ENCODE measurements at places on chromosomes 12 and 14. TPM values are rescaled to one million over a fixed set of nuclear protein-coding genes. Genes with fewer than 3 reads are reported as not detected.

DNA sequence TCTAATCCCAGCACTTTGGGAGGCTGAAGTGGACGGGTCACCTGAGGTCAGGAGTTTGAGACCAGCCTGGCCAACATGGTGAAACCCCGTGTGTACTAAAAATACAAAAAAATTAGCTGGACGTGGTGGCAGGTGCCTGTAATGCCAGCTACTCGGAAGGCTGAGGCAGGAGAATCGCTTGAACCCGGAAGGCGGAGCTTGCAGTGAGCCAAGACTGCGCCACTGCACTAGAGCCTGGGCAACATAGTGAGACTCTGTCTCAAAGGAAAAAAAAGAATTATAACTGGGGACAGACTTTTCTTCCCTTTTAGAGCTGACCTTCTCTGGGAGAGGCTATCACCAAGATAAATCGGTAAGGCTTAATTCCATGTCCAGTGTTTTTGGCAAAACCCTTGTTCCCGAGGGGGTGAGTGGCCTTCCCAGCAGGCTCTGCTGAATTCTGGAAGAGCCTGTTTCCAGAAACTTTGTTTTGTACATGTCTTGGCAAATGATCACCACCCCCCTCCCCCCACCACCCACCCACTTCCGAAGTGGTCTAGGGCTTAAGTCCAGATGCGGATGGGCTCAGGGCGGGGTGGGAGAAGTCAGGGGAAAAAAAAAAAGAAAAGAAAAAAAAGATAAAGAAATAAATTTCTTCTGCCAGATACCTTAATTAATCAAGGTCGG lies 32.3 kb upstream of the DEGS2 start:
- DNase-seq: peak; percentile 46
- H3K4me3 ChIP-seq: peak overlapping the region; percentile 38
- peak overlapping the region; percentile 95 for H3K27ac ChIP-seq

Gene MTERF2
- total RNA-seq: 32.5 TPM

- no peaks in the 10 kb centered on the region for H3K27me3 ChIP-seq
Observed at GRCh38 chr12:109580684-109581333, 7.2 kb downstream of the MVK start.

Gene CCDC196
- not detected for total RNA-seq

GRCh38 chr12:94638521-94638920 lies 11.8 kb downstream of the TMCC3 start:
- no peak overlapping the region for H3K27ac ChIP-seq
- H3K27me3 ChIP-seq: no peaks in the 10 kb centered on the region
- H3K4me3 ChIP-seq: no peak overlapping the region
- no peak for DNase-seq
- no peaks in the 10 kb centered on the region for H3K4me1 ChIP-seq
- no peaks in the 10 kb centered on the region for H3K36me3 ChIP-seq

Gene STYK1
- 9.8 TPM for total RNA-seq

Gene TMEM119
- total RNA-seq: not detected

GRCh38 chr12:100170313-100170858 lies 27.7 kb upstream of the BLTP3B start:
- H3K27me3 ChIP-seq: no peaks in the 10 kb centered on the region
- H3K36me3 ChIP-seq: peaks cover 7% of the 10 kb centered on the region
- no peak overlapping the region for H3K4me3 ChIP-seq

- peak overlapping the region; percentile 88 for H3K27ac ChIP-seq
- no peaks in the 10 kb centered on the region for H3K27me3 ChIP-seq
- H3K4me3 ChIP-seq: peak overlapping the region; percentile 66
- H3K4me1 ChIP-seq: peaks cover 8% of the 10 kb centered on the region
Observed at GRCh38 chr14:20332431-20332787, 670 bp downstream of the CCNB1IP1 start.

Gene GPRC5A
- 7.0 TPM for total RNA-seq

DNA sequence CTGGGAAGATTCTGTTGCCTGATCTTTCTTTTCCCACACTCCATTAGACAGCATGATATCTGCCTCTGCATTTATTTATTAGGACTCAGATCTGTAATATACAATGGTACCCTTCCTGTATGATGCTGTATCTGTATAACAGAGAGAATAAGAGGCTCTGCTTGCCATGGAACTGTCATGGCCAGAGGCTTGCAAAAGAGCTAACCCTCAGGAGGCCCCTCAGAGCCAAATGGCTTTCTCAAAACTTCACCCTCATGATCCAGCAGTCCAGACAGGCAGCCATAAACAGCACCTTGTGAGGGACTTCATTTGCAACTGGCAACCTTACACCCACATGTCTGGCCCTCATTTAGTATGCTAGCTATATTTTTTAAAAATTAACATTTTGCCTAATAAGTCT lies 57.6 kb downstream of the TMEM30B start:
- no peak overlapping the region for H3K4me3 ChIP-seq
- peaks cover 7% of the 10 kb centered on the region for H3K4me1 ChIP-seq
- no peak for DNase-seq
- H3K36me3 ChIP-seq: no peaks in the 10 kb centered on the region
- no peaks in the 10 kb centered on the region for H3K27me3 ChIP-seq

Gene RTRAF
- total RNA-seq: 32.2 TPM

Gene CARMIL3
- 0.14 TPM for total RNA-seq

GRCh38 chr12:76927170-76927784 lies 48.5 kb upstream of the CSRP2 start:
- H3K36me3 ChIP-seq: no peaks in the 10 kb centered on the region
- peak; percentile 29 for DNase-seq
- H3K27me3 ChIP-seq: no peaks in the 10 kb centered on the region
- H3K4me1 ChIP-seq: no peaks in the 10 kb centered on the region
